GM12865 (cell line): ENCODE measurements at places on chromosomes 5 and 9.

GRCh38 chr9:135606885-135607259, 32.5 kb downstream of the GLT6D1 start:
- DNase-seq, result no peak

DNA sequence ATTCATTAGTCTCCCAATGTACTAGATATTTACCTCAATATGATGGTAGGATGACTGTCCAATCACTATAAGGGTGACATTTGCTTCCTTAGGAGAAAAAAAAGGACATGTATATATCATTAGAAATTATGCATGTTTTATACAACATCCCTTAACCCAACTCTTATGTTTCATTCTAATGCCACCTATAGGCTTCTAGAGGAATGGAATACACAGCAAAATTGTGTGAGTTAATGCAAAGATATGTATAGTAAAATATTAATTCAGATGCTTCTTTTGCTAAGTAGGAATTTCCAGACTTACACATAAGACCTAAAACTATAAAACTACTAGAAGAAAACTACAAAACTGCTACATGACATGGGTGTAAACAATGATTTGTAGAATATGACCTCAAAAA, 3.5 kb downstream of the PRXL2C start:
- DNase-seq, result peak; percentile 13

DNA sequence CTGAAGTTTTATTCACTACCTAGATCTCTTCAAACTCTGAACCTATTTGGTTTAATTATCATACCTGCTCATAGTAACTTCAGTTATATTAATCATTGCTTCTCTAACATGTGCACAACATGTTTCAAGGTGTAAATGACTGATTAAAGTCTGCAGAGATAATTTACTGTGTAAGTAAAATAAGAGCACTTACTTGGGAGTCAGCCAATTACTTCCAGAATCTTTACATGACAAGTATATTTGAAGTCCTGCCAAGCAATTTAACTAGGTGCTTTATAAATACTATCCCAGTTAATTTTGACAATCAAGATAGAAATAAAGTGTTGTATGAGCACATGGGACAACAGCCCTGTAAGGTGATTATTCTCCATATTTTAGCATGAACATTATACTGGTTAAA, 109.9 kb downstream of the RFX3 start:
- DNase-seq, result no peak

DNA sequence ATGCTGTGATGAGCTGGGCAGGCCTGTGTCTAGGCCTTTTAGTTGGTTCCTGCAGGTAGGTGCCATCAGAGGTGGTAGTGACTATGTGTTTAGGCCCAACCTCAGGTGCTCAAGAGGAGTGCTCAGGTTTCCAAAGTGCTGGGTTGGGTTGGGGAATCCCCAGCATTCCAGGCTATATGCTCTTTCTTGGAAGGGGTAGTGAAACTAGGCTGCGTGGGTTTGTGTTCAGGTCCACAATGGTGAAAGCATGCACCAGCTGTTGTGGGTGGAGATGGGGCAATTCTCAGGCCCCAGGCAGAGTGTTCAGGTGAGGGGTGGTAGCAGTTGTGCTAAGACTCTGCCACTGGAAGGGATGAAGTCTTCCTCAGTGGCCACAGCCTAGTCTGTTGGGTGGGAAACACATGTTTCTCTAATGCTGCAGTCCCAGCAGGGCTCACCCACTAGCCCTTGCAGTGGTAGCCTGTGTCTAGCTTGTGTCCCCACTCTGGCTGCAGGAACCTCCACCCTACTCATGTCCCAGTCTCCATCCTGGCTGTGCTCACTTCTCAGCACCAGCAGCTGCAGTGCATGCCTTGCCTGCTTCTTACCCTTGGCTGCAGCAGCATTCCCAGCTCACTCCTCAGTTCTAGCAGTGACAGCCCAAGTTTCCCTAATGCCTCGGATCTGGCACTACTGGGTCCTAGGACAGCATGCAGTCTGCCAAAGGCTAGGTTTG, 78.9 kb downstream of the FAM170A start:
- no peak for DNase-seq

GRCh38 chr5:119054101-119054500, 16.8 kb upstream of the DMXL1 start:
- no peak for DNase-seq

GRCh38 chr5:102855681-102856388, 100.7 kb downstream of the PAM start:
- no peak for DNase-seq
